ENCODE measurements at places on chromosomes 4 and X.

DNA sequence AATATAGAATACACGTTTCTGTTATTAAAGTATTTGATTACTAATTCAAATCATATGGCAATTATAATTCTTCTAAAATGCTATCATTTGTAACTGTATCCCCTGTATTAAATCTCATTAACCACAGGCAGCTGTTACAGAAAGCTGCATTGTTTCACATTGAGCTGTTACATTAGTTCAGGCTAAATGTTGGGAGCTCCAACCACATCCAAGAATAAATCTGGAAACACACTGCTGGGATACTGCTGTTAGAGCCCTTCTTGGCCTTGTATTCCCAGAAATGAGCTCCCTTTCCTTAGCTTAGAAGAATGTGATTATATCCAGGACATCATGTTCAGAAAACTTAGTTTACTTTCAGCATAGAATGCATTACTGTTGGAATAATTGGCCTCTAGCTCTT is 48.2 kb downstream of the GUCY1B1 start:
- DNase-seq, result no peak

DNA sequence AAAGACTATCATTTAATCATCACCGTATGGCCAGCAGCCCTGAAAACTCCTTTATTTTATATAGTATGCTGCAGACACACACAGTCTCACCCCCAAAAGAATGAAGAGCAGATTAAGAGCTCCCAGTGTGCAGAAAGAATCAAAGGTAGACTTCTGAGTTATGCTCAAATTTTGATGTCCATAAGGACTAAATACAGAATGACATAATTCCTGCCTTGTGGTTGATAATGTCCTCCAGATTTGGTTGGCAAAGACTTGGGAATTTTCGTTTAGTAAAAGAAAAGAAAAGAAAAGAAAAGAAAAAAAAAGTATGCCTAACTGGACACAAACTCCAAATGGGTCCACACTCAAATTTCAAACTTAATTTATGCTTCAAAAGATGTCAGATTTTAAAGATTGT is 118.1 kb upstream of the PLAC1 start:
- DNase-seq, result no peak

DNA sequence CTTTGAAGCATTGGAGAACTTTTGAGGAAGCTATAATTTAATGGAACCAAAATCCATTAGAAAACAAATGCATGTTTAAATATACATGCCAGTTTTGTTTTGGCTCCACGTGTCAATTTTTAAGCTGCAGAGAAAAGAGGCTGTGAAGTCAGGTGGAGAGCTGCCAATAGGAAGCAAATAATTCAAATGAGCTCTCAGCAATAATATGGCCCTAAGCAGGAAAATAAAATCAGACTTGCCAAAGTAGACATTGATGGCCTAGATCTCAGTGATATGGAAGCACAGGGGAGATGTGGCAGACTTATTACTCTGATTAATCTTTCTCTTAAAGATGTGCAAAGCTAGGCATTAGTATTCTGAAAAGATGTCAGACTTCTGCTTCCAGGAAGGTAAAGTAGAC is 769.8 kb upstream of the NDST4 start:
- no peak for DNase-seq

DNA sequence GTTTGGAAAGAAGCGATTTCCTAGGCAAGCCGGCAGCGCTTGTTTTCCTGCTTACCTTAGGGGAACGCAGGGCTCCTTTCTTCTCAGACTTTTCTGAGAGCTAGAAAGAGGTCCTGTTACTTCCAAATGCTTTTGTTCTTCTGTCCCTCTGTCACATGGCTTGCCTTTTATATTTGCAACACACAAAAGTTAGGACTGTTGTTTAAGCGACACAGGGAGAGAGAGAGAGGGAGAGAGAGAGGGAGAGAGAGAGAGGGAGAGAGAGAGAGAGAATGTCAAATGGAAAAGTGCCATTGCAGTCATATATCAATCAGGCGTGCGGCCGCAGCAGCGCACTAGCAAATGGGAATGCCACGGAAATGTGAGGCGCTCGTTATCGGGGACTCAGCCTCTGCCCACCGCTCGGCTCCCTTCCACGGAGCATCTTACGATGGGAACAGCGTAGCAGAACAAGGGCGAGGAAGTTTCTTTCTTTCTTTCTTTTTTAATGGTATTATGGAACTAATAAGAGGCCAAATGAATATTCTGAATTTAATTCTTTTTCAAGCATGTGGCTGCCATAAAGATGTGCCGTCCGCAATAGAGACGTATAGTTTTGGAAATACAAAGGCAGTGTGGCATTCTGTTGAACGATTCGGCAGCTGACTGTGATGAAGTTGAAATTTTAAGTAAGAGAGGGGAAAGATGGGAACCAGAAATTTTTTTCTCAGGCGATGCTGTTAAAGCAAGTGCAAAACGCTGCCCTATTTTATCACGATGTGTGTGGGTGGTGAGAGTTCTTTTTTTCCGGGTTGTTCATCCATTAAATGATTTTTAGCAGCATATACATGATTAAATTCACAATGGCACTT is at the start of gene NDP:
NDP (minus strand) TSS at position 142 of the 851 bp plus-strand sequence. CDS start 14,745 bp downstream, outside the sequence.
- DNase-seq, result no peak

GRCh38 chr4:151862766-151863165 is 102.0 kb upstream of the GATB start:
- DNase-seq, result no peak

DNA sequence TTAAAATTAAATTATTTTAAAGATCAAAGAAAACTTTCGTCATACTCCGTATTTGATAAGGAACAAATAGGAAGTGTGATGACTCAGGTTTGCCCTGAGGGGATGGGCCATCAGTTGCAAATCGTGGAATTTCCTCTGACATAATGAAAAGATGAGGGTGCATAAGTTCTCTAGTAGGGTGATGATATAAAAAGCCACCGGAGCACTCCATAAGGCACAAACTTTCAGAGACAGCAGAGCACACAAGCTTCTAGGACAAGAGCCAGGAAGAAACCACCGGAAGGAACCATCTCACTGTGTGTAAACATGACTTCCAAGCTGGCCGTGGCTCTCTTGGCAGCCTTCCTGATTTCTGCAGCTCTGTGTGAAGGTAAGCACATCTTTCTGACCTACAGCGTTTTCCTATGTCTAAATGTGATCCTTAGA is at the start of gene CXCL8:
CXCL8 (plus strand) TSS at position 217 of the 426 bp plus-strand sequence; CDS start at position 307, 90 bp downstream.
- DNase-seq, result no peak

GRCh38 chr4:56229947-56230346 is 157.3 kb downstream of the AASDH start:
- no peak for DNase-seq

DNA sequence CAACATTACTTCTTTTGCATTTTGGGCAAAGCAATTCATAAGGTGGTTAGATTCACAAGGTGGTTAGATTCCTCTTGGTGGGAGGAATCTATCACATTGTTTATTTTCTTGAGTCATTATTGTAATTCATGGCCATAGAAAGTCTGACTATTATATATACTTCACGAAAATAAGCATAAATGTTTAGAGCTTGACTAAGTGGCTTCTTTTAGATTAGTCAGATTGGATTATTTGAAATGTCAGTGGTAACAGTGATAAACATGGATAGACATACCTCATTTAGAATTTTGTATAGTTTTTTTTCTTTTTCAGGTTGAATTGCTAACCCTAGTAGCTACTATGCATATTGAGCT is 24.9 kb upstream of the DYNLT3 start:
- DNase-seq, result no peak

GRCh38 chr4:7418131-7418943 is 16.4 kb downstream of the PSAPL1 start:
- no peak for DNase-seq

- no peak for DNase-seq
Observed at GRCh38 chrX:55924574-55924973, 207.0 kb downstream of the RRAGB start.

- DNase-seq, result no peak
Observed at GRCh38 chr4:132557660-132558059, 591.4 kb upstream of the PCDH10 start.

DNA sequence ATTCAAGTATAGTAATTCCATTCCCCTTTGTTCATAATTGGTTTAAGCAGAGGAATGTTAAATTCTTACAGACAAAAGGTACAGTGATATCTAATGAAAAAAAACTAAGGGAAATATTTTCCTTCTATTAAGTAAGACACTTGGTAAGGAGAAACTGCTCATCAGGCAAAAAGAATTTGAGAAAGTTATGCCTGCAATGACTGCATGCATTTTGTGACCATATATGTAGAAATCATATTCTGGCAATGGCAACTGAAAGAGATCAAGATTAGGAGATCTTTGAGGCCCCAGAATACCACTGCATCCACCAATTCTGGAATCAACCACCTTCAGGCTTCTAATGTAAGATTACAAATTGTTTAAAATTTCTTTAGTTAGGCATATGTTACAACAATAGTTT is 364.8 kb downstream of the PCDH10 start:
- no peak for DNase-seq

GRCh38 chrX:49202022-49202421 is 2.0 kb upstream of the SYP start:
- no peak for DNase-seq

GRCh38 chr4:147332091-147332490 is 148.8 kb upstream of the EDNRA start:
- DNase-seq, result no peak

DNA sequence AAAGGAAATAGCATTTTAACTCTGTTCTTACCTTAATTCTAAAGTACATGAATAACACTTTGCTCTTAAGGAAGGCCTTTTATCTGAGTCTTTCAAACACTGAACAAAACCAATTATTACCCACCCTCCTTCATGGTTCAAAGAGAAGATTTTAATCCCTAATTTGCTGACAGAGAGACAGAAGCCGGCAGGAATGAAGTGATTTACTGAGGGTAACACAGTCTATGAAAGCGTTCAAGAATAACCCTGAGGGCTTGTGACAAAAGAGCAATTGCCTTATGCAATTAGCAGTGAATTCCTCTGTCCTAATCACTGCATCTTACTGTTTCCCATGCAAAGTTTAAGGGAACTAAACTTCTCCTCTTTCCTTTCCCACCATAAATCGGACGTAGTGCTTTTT is 144.1 kb downstream of the PACRGL start:
- no peak for DNase-seq

DNA sequence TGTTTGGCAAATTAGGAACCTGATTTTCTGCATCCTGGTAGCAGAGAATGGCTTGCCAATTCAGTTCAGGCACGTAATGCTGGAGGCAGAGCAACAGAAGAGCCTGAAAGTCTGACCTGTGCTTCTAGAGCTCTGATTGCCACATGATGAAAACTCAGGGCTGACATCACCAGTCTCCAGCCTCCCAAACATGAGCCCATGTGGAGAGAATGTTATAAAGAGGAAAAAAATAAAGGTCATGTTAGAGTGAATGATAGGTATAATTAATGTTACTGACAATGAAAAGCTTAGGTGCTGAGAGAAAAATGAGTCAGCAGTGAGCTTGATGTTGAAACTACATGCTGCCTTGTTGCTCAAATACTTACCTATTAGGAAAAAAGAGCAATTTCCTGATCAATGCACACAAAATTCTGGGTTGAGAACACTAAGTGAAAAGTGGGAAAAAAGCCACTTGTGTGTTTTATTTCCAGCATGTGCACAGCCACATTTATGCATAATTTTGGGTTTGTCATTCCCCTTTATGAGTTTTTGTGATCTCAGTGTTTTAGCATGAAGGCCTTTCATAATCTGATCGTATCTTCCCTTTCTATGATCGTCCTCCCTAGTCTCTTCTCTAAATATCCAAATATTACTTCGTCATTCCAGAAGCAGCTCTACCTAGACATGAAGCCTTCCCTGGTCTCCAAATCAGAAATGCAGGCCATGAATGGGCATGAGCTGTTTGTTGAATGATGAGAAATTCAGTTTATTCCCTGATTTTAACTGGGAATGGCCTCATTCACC is 113.3 kb upstream of the CPEB2 start:
- no peak for DNase-seq

- no peak for DNase-seq
Observed at GRCh38 chrX:11064851-11065600, 46.1 kb upstream of the HCCS start.

DNA sequence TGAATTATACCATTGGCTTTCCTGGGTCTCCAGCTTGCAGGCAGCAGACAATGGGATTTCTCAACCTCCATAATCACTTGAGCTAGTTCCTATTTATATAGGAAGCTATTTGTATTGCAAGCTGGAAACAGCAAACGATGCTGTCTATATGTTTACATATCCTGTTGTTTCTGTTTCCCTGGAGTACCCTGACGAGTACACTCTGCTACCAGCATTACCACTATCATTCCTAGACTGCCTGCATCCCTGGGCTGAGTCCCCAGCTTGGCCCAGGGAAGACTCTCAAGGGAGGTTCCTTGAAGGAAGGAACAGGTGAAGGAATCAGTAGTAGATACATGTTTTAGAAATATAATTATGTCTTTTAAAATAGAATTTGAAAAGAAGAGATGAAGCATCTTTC is 81.4 kb downstream of the EVC2 start:
- DNase-seq, result no peak

DNA sequence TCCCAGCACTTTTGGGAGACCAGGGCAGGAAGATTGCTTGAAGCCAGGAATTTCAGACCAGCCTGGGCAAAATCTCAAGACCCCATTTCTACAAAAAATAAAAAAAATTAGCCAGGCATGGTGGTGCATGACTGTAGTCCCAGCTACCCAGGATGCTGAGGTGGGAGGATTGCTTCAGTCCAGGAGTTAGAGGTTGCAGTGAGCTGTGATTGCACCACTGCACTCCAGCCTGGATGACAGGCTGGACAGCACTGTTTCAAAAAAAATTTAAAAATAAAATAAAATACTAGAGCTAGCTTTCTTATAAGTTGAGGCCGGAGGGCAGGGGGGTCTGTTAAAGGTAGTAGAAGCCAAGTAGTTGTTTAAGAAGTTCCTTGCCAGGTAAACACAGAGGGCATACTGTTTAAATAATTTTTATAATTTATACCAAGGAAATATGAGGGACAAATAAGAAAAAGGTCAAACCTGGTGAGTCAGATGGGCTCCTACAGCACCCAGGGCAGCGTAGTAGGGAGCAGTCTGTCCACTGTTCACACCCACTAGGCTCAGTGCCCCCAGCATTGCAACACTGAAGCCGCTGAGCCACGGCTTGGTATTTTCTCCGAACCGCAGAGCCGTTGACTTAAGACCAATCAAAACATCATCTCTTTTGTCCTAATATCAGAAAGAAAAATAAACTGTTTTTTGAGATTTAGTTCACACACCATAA is 17.3 kb downstream of the COQ2 start:
- no peak for DNase-seq

- no peak for DNase-seq
Observed at GRCh38 chr4:687971-688853, 739 bp downstream of the SLC49A3 start.
